ENCODE measurements at places on chromosomes 5 and 9.

- DNase-seq, result no peak
These were observed at the start of gene INSL4 for GRCh38 chr9:5231212-5231611. TSS of gene INSL4 (plus strand) at chr9:5231419. CDS start at chr9:5231524, 105 bp downstream.

- no peak for DNase-seq
These were observed 347.3 kb upstream of the ZNF608 start for GRCh38 chr5:125093776-125094175.

DNA sequence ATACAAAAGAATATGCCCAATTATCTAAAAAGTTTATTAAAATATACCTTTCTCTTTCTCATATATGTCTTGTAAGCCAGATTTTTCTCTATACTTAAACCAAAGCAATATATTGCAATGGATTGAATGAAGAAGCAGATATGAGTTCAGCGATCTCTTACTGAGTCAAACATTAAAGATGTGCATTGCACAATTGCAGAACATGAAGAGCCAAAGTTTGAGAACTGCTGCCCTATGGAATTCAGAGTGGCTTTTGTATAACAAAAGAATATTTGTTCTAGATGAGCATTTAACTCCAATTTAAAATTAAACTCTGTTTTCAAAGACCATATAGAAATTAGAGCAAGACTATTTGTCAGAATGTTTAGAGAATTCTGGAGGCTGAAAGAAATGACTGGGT is 519.0 kb upstream of the DAB2 start:
- no peak for DNase-seq

GRCh38 chr9:28774433-28775235 is 1201.4 kb upstream of the C9orf72 start:
- DNase-seq, result peak; percentile 14

- no peak for DNase-seq
These were observed 271.8 kb downstream of the NNT start for GRCh38 chr5:43874772-43875171.

GRCh38 chr9:123028136-123028535 is 5.3 kb upstream of the GPR21 start:
- no peak for DNase-seq

- peak; percentile 55 for DNase-seq
These were observed 21.2 kb downstream of the TRIM14 start for GRCh38 chr9:98097836-98098235.

- DNase-seq, result no peak
These were observed 84.2 kb downstream of the GPBP1 start for GRCh38 chr5:57258052-57258451.

GRCh38 chr5:178339272-178339671 is 106.7 kb upstream of the PHYKPL start:
- DNase-seq, result no peak

DNA sequence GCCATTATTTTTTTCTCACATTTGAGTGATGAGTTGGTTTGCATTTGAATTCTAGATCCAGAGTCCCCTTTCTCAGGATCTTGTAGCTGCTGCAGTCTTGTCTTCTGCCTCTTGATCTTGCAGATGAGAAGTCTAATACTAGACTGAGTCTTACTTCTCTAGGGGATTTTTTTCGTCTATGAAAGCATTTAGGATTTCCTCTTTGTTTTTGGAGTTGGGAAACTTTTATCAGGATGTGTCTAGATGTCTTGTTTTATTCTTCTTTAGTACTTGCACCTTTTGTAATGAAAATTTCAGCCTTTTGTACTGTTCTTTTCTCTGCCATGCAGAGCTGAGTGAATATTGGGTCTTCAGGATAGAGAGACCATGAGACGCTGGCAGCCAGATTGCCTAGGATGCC is 65.4 kb downstream of the ZNF618 start:
- no peak for DNase-seq

DNA sequence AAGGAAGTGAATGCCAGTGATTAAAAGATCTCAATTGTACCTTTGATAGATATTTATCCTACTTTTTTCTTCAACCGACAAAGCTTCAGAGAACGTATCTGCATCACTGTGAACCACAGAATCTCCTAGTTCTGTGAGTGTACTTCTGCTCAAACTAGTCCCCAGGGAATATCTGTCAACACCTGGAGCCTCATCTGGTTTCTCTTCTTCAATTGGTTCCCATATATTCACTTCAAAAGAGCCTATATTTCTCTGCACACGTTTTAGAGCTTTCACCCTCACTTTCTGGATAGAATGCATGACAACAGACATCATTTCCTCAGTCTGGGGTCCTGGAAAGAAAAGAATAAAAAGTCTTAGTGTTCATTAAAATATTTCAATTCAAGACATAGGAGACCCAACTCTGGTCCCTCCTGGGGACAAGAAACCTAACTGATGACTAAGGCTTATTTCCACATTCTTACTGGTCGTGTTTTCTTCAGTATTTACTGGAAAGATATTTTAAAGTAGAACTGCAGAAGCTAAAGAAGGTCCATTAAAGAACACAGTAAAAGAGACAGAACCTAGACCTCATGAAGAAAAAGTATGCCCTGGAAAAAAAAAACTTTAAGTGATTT is 64.3 kb downstream of the CPLANE1 start:
- DNase-seq, result no peak

- DNase-seq, result no peak
These were observed at the start of gene FAM221B for GRCh38 chr9:35828716-35829083. TSS of gene FAM221B (minus strand) at chr9:35828732. CDS start at chr9:35826161, 2,571 bp downstream.

DNA sequence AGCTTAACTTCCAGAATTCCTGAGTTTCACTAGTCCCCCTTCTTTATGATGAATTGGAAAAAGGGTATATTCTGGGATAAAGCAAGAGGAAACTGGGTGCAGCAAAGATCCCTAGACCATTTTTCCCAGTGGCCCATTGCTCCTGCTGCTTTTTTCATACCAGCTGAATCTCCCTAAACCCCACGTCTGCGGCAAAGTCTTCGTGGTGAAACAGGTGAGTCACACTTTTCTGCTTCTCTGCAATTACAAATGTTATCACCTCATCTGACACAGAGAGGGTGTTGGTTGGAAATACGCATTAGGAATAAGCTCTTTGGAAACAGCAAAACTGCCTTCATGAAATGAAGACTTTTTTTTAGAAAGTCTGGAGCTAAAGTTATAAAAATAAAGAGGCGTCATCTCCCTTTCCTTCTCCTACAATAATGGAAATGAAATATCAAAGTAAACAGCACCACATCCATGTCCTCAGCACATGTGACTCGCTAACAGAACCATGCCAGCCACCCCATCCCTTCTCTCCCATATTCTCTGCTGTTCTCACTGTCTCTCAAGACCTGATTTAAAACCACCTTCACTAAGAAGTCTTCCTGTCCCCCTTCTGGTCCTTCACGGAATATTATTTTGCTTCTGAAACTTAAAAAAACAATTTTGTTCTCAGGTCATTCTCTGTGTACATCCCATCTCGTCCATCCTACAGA is 39.5 kb upstream of the GLRX start:
- DNase-seq, result no peak

DNA sequence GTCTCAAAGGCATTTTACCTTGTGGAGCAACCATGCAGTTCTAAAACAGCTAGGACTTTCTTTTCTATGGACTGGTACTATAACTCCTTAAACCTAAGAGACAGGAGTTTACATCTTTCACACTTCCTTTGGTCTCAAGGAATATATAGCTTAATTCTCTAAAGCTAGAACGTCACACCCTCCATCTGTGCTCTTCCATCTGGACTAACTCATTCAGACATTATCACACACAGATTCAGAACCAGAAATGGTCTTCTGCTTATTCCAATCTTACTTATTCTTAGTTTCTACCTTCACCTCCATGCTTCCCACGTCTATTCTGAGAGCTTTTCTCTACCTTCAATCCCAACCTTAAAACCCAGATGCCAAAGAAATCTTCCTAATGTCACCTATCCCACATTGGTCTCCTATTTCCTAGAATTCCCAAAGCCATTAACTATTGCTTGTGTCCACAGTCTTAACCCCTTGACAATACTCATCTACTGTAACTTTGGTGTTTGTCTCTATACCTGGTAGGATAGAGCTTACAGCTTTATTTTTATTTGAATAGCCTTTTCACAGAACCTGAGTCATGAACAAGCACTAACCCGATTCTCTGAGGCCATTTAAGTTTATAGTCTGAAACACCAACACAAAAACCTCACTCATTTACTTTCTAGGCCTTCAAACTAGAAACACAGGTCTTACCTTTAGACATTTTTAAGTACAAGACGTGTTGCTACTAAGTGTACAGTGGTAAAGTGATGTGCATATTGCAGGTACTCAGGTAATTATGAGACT is 22.8 kb downstream of the CSNK1A1 start:
- DNase-seq, result no peak

DNA sequence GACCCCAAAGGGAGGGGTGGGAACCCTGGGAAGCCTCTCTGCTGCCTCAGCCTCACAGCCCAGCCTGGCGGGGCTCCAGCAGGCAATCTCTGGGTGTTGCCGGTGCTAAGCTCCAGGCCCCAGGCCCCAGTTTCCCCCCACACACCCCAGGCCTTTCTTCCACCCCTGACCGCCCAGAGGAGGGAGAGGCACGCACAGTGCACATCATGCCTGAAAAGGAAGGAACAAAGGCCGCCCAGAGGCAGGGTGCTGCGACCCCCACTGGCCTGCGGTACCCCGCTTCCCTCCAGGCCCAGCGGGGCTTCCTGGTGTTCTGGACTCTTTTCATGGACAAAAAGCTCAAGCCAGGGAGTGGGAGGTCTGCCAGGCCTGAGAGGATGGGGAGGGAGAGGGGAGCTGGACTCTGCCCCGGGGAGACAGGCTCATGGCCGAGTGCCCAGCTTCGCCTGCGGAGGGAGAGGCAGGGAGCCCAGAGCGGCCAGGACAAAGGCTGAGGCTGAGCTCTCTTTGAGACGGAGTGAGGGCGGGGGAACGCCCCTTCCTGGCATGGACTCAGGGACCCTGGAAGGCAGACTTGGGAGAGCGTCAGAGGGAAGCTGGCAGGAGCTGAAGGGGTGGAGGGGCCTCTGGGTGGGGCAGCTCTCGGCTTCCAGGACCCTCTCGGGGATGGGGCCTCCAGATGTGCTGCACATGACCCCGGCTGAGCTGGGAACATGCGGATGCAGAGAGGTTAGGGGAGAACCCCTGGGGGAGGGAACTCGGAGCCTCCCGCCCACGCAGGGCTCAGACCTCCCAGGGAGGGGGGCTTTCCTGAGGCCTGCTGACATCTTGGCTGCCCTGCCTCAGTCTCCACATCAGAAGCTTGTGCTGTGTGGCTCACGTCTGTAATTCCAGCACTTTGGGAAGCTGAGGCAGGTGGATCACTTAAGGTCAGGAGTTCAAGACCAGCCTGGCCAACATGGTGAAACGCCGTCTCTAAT is 1.8 kb upstream of the ENTPD2 start:
- DNase-seq, result no peak

DNA sequence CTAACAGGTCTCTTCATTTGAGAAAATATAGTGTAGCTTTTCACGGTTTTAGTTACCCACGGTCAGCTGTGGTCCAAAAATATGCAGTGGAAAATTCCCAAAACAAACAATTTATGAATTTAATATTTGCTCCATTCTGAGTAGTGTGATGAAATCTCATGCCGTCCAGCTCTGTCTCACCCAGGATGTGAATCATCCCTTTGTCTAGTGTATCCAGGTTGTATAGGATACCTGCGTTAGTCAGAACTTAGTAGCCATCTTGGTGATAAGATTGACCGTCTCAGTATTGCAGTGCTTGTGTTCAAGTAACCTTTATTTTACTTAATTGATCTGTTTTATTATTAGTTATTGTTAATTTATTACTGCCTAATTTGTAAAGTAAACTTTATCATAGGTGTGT is 41.1 kb downstream of the NDUFS4 start:
- DNase-seq, result no peak

GRCh38 chr5:157918811-157919742 is 60.1 kb upstream of the CLINT1 start:
- DNase-seq, result peak; percentile 79

DNA sequence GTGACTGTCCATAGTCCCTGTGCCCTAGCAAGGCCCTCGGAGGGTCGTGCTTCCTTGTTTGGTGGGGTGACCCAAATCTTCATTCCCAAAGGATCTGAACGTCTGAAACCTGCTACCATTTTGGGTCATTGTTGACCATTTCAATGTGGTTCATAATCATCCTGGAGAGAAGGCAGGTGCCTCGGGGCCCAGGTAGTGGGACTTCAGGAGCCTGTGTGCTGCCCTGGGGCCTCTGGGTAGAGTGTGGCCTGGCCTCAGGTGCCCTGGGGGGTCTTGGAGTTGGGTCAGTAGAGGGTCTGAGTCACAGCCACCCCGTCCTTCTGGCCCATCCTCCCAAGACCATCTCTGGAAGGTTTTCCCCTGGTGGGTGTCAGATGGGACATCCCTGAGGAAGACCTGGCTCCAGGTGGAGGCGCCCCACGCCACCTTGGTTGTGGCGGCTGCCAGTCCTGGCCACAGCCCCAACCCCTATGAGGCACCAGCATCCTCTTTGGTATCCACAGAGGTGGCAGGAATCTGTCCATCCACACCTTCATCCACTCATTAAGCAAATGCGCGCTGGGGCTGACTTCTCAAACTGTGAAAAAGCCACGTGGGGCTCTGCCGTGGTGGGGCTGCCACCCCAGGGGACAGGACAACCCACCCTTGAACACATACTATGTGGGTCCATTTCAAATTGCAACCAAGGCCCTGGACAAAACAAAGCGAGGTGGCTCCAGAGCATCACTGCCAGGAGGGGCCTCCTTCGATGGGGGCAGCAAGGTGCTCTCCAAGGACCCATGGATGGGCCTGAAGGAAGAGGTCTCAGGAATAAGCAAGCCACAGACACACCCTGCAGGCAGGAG is 41.6 kb upstream of the FCN1 start:
- DNase-seq, result no peak

DNA sequence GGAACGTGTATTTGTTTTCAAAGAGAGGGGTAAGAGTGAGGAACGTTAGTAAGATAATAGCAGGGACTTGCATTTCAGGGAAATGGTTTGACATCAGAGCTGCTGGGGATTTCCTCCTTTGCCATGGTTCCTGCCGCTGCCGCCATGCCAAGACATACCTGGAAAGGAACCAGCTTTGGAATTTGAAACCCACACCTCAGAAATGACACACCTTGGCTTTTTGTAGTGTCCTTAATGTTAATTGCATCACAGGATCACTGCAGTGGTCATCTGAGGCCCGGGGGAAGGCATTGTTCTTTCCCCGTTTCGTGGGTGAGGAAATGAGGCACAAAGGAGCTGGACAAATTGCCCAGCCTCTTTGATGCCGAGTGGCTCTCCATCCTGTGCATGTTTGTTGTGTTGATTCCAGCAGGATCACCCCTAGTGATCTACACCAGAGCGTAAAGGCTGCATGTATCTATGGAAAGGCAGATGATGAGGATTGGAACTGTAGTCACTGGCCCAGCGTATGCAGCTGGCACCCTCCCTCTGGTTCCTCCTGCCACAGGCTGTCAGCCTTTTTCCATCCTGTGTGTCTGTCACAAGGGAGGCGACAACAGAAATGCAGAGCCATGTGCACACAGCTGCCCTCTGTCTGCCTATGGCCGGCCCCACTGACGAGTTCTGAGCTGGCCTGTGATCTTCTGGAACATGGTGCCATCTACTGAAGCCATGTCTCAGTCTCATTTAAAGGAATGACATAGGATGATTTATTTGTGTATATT is 37.8 kb downstream of the SLC46A2 start:
- DNase-seq, result no peak

Measured in CD4-positive, CD25-positive, alpha-beta regulatory T cell (primary cell).